Endothelial cell of umbilical vein (primary cell): ENCODE measurements at places on chromosomes 1 and 21.

GRCh38 chr1:34617321-34618118 is 137.3 kb upstream of the GJB5 start:
- DNase-seq = no peak
- no peaks in the 10 kb centered on the region for H3K36me3 ChIP-seq
- no peak overlapping the region for H3K27ac ChIP-seq
- H3K4me3 ChIP-seq = no peak overlapping the region
- no peaks in the 10 kb centered on the region for H3K4me1 ChIP-seq

GRCh38 chr1:8077120-8077573 is 51.0 kb upstream of the ERRFI1 start:
- peaks cover 22% of the 10 kb centered on the region for H3K4me1 ChIP-seq
- H3K4me3 ChIP-seq = no peak overlapping the region
- H3K27me3 ChIP-seq = no peaks in the 10 kb centered on the region
- DNase-seq = peak; percentile 94
- peak overlapping the region; percentile 76 for H3K27ac ChIP-seq
- H3K36me3 ChIP-seq = no peaks in the 10 kb centered on the region

DNA sequence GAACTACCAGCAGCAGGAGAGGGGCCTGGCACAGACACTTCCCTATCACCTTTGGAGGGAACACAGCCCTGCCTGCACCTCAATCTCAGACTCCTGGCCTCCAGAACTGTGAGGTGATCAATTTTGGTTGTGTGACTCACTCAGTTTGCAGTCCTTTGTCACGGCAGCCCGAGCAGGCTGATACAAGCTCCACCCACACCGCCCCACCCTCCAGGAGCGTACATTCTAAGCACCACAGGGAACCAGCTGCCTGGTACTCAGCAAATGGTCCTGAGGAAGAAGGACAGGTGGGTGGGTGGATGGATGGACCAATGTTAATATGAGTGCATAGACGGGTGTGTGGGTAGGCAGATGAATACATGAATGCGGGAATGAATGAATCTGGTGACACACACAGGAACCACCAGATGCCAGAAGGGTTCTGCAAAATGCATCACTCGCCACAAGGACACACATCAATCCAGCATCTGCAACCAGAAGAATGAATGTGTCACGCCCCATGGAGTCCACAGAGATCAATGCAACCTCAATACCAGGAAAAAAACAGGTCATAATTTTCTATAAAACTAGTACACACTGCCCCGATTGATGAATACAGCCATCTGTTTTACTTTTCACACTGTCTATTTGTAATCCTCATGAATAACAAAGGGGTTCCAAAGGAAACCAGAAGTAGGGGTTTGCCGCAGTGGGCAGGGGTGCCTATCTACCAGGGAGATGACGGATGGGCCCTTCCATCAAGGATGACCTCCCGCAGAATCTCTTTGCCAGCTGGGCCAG is 284.5 kb downstream of the NPHP4 start:
- H3K36me3 ChIP-seq = no peaks in the 10 kb centered on the region
- H3K27me3 ChIP-seq = no peaks in the 10 kb centered on the region
- H3K4me1 ChIP-seq = no peaks in the 10 kb centered on the region
- no peak overlapping the region for H3K27ac ChIP-seq
- H3K4me3 ChIP-seq = no peak overlapping the region

DNA sequence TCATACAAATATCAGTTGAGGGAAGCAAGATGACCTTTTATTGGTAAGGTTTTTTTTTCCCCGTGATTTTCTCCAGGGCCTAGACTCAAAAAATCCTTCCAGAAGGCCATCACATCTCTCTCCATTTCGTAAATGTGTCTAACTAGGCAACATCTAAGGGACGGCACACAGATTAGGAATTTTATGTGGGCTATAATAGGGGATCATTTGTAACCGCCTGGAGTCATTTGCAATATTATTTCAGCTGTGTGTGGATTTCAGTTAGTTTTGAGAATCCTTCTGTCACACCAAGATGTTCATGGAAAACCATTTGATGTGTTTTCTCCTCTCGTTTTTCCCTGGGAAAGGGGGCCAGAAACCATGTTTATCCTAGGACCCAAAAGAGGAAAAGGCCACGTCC is 63.1 kb downstream of the ATP5PO start:
- no peak overlapping the region for H3K4me3 ChIP-seq
- no peak overlapping the region for H3K27ac ChIP-seq
- DNase-seq = no peak
- H3K36me3 ChIP-seq = no peaks in the 10 kb centered on the region
- H3K27me3 ChIP-seq = no peaks in the 10 kb centered on the region

DNA sequence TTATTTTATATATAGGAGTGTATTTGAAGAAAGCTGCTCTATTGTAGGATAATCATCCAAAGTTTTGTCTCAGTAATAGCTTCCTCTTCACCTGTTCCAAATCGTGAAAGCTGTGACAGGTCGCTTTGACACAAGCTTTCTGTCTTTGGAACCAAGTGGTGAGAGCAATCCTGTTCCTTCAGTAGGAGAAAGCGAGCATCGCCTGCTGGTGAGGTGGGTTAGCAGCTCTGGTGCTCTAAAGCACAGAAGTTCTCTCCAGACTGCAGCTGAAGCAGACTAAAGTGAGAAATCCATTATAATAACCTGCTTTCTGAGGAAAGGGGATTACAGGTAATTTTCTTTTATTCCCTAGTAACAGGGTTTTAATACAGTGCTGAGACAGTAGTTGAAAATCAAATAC is 803.8 kb downstream of the ADGRL2 start:
- H3K27ac ChIP-seq = no peak overlapping the region
- H3K27me3 ChIP-seq = no peaks in the 10 kb centered on the region
- DNase-seq = no peak

DNA sequence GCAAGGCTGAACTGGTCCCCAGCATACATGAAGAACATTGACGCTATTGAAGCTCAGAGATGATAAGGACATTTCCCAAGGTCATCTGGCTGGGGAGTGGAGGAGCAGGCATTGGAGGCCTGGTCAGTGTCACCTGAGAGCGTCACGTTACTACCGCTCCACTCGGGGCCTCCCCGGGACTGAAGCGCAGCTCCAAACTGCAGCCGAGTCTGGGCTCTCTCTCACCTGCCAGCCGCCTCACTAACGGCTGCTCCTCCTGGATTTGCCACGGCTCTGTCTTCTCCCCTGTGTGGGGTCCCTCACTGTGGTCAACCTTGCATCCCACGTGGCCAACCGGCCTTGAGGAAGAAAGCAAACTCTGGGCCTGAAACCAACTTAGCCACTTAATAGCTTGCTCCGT is 111.3 kb downstream of the ADSS2 start:
- no peaks in the 10 kb centered on the region for H3K36me3 ChIP-seq
- H3K27me3 ChIP-seq = no peaks in the 10 kb centered on the region
- peaks cover 11% of the 10 kb centered on the region for H3K4me1 ChIP-seq
- DNase-seq = no peak
- no peak overlapping the region for H3K4me3 ChIP-seq

- peaks cover 23% of the 10 kb centered on the region for H3K27me3 ChIP-seq
- H3K36me3 ChIP-seq = no peaks in the 10 kb centered on the region
- no peak overlapping the region for H3K27ac ChIP-seq
- H3K4me3 ChIP-seq = no peak overlapping the region
- H3K4me1 ChIP-seq = peaks cover 8% of the 10 kb centered on the region
- DNase-seq = no peak
These were observed 104.9 kb upstream of the SOD1 start for GRCh38 chr21:31554511-31555022.

- no peak for DNase-seq
- H3K4me1 ChIP-seq = no peaks in the 10 kb centered on the region
- no peak overlapping the region for H3K4me3 ChIP-seq
- H3K27ac ChIP-seq = no peak overlapping the region
- H3K36me3 ChIP-seq = no peaks in the 10 kb centered on the region
These were observed 50.2 kb downstream of the UBE4B start for GRCh38 chr1:10082785-10083479.

DNA sequence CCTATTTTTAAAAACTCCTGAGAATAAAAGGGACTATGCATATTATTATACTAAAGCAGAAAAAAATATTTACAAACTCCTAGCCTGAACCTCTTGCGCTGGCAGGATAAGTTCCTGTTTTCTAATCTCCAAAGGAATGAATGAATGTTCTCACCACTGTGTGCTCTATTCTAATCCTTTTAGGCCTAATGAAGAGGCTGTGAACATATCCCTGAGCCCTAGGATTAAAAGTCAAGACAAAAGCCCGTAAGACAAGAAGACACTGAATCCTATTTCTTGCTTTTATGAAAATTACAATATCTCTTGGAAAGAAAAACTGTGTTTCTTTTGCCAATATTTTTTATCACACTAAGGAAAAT is 317.5 kb downstream of the HHAT start:
- no peak for DNase-seq
- H3K27ac ChIP-seq = no peak overlapping the region
- no peaks in the 10 kb centered on the region for H3K4me1 ChIP-seq
- no peaks in the 10 kb centered on the region for H3K27me3 ChIP-seq
- no peaks in the 10 kb centered on the region for H3K36me3 ChIP-seq

GRCh38 chr1:159828581-159829272 is 2.1 kb downstream of the SLAMF8 start:
- no peak overlapping the region for H3K27ac ChIP-seq
- H3K4me3 ChIP-seq = no peak overlapping the region
- no peaks in the 10 kb centered on the region for H3K27me3 ChIP-seq
- no peaks in the 10 kb centered on the region for H3K36me3 ChIP-seq

DNA sequence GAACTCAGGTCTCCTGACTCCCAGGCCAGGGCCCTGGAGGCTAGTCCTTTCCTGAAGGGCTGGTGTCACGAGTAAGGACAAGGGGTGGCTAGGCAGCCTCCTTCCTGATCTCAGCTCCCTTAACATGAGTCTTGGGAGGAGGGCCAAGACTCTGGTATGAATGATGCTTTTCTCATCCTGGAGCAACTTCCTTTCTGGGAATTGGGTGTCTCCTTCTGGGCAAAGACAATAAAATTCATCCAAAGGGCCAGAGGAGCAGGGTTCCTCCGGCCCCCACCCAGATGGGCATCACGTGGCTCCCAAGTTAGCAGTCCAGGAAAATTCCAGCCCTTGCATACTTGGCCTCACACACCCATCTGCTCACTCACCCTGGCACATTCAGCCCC is at the start of gene FAM167B:
Gene FAM167B, plus strand, starts transcription at position 335 of the 386 bp plus-strand sequence. CDS start 200 bp downstream, outside the sequence.
- H3K27ac ChIP-seq = peak within 1 kb of the TSS; percentile 60
- no peak within 1 kb of the TSS for H3K4me3 ChIP-seq
- no peaks in the 10 kb centered on the region for H3K36me3 ChIP-seq
- H3K27me3 ChIP-seq = no peaks in the 10 kb centered on the region

DNA sequence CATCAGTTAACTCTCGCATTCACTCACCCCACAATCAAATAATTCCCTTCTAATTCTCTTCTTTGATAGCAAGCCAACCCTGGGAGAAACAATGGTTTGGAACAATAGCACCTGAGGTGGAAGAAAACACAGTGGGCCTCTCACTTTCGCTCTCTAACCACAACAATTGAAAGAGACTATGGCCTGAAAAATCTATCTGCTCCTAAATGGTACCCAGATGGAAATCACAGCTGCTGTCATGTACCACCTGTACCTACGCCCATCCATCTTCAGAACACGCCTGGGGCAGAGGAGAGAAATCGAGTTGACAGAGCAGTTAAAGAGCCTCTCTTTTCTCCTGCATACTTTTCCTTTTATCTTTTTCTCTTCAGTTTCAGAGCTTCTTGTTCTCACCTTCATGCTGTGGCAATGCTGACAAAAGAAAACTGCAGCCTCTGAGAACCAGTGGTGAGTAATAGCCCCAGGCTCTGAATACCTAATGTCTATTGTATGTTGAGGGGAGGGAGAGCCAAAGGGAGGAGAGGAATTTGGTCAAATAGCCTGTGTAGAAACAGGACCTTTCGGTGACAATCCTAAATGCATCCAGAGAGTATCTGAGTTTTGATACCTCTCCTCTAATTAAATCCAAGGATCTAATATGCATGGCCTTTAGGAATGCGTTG is 57.7 kb downstream of the ZC3H11B start:
- H3K4me3 ChIP-seq = no peak overlapping the region
- H3K4me1 ChIP-seq = no peaks in the 10 kb centered on the region
- H3K27me3 ChIP-seq = peaks cover 1% of the 10 kb centered on the region
- no peak for DNase-seq
- no peaks in the 10 kb centered on the region for H3K36me3 ChIP-seq

DNA sequence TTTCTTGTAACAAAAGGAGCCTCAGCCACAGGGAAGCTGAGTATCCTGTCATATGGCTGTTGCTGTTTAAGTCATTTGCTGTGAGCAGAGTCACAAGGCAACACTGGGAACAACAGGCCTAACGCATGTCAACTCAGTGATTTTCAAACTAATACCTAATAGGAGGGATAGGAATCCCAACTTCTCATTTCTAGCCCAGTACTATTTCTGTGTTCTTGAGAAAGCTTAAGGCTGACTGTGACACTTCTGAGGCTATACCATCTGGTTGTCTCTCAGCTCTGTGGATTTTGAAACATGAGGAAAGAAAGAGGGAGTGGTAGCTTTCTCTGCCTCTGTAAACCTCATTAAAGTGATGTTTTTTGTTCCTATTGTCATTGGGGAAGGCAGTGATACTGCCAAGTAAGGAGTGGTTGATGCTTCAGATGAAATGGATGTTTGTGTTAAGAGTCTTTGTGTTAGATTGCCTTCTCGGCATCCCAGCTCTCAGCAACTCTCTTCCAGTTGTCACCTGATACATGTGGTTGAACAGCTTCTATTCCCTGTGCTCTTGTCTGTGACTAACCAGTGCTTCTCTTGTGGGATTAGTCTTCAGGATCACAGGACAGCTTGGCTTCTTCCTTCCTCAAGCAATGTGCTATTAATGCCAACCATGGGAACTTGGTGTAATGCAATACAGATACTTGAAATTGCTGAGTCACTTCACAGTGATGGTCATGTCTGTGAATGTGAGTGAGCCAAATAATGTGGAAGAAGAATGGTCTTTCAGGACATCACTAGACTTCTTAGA is 166.8 kb upstream of the IVNS1ABP start:
- no peak overlapping the region for H3K27ac ChIP-seq
- H3K4me3 ChIP-seq = no peak overlapping the region
- peak; percentile 21 for DNase-seq
- H3K27me3 ChIP-seq = no peaks in the 10 kb centered on the region

GRCh38 chr1:246193537-246193936 is 313.5 kb downstream of the SMYD3 start:
- H3K27me3 ChIP-seq = no peaks in the 10 kb centered on the region
- H3K4me3 ChIP-seq = no peak overlapping the region
- H3K4me1 ChIP-seq = no peaks in the 10 kb centered on the region

DNA sequence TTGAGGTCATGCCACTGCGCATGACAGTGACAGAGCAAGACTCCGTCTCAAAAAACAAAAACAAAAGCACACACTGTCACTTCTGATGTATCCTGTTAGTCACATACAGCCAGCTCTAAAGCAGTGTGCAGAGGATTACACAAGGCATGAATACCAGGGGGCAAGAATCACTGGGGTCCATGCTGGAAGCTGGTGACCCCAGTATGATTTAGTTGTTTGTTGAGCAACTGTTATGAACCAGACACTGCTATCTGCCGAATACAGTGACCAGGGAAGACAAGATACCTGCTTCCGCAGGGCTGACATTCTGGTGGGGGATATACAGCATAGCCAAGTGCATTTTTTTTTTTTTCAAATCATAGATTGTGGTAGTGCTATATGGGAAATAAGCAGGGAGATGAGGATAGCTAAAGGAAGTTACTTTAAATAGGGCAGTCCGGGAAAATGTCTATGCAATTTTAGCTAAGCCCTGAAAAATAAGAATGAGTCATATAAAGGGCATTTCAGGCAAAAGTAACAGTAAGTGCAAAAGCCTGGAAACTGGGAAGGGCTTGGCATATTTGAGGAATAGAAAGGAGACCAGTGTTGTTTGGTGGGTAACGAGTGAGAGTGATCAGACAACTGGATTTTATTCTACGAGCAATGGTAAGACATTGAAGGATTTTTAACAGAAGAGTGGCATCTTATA is 69.7 kb downstream of the ADSS2 start:
- H3K4me3 ChIP-seq = no peak overlapping the region
- DNase-seq = peak; percentile 70
- H3K27me3 ChIP-seq = no peaks in the 10 kb centered on the region
- no peaks in the 10 kb centered on the region for H3K36me3 ChIP-seq
- H3K4me1 ChIP-seq = peaks cover 7% of the 10 kb centered on the region
